ENCODE measurements at places on chromosomes 7 and 10. TPM values are rescaled to one million over a fixed set of nuclear protein-coding genes. Genes with fewer than 3 reads are reported as not detected.

The TMEM213 gene
- not detected for total RNA-seq

The CUBN gene
- 0.14 TPM for total RNA-seq

The DUSP5 gene
- total RNA-seq = 56.5 TPM

The CFAP58 gene
- total RNA-seq = not detected

The ENKUR gene
- not detected for total RNA-seq

The WASHC2C gene
- total RNA-seq = 22.5 TPM

The UNCX gene
- not detected for total RNA-seq

The UCN3 gene
- total RNA-seq = not detected

Data from activated T-cell treated with anti-CD3 and anti-CD28 coated beads, Interleukin-2, amount 50 U/mL, for 4 hours (primary cell).